Activated naive CD4-positive, alpha-beta T cell (primary cell): ENCODE measurements at places on chromosomes 7 and 10.

- no peak for DNase-seq
Measured at GRCh38 chr7:8092140-8092539, 123.5 kb downstream of the GLCCI1 start.

GRCh38 chr7:151807846-151808245 lies 69.1 kb downstream of the PRKAG2 start:
- DNase-seq, result no peak

- no peak for DNase-seq
Measured at GRCh38 chr10:113042868-113043267, 92.8 kb downstream of the TCF7L2 start.

DNA sequence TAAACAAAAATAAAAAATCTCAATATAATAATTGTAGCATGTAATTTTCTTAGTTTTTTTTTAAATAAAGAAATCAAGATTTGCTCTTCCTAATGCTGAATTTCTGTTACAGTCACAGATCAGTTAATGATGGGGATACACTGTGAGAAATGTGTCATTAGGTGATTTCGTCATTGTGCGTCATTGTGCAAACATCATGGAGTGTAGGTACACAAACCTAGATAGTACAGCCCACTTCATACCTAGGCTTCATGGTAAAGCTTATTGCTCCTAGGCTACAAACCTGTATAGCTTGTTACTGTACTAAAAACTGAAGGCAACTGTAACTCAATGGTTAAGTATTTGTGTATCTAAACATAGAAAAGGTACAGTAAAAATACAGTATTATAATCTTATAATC lies 74.4 kb upstream of the LSM8 start:
- DNase-seq, result no peak

- no peak for DNase-seq
Measured at GRCh38 chr10:124732931-124733570, 11.1 kb downstream of the FAM53B start.

DNA sequence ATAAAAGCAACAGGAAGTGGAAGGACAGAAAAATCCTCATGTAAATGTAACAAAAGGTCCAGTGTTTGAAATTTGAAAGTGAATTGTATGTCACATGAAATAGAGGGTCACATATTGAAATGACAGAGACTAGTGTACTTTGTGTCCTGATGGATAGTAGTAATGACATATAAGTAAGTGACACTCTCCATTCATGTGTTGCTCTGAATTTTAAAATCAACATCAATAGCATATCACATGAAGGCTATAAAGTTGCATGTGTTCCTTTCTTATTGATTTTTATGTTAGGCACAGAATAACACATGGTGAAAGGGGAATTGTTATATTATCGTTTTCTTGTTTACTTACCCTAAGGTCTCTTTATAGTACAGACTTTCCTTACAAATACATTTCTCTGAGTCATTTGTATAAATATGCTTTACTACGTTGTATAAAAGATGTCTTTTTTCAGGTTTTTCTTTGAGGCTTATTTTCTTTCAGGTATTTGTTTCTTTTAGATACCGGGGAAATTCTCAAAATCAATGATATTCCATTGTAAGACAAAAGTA lies 104.6 kb upstream of the CACNA2D1 start:
- DNase-seq, result no peak
